ENCODE measurements at places on chromosomes 3 and 15.
A peak's percentile ranks its signal among the peaks of the same experiment; 100 is the strongest.

- no peak for DNase-seq
Observed at GRCh38 chr15:64651601-64652191, 123.7 kb downstream of the RBPMS2 start.

GRCh38 chr3:184196536-184196935, 10.5 kb downstream of the ABCF3 start:
- no peak for DNase-seq

GRCh38 chr3:15266510-15267376, 60.7 kb downstream of the CAPN7 start:
- DNase-seq = no peak

GRCh38 chr15:42723068-42723467, 13.9 kb downstream of the CDAN1 start:
- no peak for DNase-seq

- DNase-seq = no peak
Observed at GRCh38 chr3:99474776-99475175, 163.6 kb upstream of the COL8A1 start.

DNA sequence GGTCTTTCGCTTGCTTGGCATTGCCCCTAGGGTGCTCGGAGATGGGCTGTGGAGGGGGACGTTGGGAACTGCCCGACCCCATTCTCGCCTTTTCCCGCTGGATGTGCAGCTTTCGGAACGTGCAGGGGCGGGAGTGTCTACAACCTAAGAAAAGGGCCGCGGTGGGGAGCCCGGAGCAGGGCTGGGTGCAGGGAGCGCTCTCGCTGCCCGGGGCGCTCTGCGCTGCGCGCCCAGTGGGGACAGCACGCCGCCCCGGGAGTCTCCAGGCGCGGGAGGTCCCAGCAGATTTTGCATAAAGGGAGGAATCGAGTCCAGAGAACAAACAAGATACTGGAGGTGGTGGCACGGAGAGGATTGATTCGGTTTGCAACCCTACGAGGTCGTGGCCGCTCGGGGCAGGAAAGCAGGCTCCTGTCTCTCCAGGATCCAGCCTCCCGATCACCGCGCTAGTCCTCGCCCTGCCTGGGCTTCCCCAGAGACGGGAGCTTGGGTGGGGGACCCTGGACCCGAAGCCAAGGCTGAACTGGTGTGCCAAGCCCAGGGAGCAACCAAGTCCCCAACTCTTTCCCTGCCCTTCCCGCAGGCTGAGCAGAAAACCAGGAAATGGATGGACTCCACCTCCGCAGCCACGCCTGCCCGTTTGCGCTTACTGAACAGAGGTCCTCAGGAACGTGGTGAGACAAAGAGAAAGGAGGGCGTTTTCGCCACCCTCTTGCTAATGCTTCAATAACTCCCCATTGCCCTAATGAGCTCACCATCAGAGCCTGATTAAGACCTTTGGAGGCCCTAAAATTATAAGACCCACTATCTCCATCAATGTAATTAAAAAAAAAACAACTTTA, 59.7 kb downstream of the NOX5 start:
- peak; percentile 54 for DNase-seq

GRCh38 chr15:99076555-99077308, 28.1 kb upstream of the SYNM start:
- peak; percentile 39 for DNase-seq

DNA sequence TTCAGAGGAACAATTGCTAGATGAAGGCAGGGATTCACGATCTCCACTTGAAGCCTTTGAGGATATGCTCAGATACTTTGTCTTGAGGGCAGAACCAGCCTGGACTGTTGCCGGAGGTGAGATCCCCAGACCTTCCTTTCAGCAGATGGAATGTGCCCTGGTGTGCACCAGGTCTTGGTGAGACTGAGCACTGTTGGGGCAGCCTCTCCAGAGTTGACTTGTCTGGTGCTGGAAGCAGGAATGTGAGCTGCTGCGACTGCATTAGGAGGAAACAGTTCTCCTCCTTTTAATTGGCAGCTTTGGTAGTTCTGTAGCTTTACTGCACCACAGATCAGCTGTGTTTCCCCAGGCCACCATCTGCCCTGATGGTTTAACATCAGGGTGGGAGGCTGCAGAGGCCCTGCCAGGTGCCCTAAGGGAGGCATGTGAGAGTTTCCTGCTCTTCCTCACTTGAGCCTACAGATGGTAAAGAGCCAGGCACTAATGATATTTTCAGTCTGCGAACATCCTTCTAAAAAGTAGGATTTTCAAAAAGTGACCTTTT, 58.5 kb downstream of the CTDSPL start:
- DNase-seq = no peak
